Naive thymus-derived CD8-positive, alpha-beta T cell (primary cell): ENCODE measurements at places on chromosomes 3 and 15.

- DNase-seq, result no peak
Measured at GRCh38 chr3:71245971-71246880, 337.3 kb downstream of the FOXP1 start.

GRCh38 chr3:69560818-69561217 is 174.9 kb upstream of the FRMD4B start:
- DNase-seq, result no peak

DNA sequence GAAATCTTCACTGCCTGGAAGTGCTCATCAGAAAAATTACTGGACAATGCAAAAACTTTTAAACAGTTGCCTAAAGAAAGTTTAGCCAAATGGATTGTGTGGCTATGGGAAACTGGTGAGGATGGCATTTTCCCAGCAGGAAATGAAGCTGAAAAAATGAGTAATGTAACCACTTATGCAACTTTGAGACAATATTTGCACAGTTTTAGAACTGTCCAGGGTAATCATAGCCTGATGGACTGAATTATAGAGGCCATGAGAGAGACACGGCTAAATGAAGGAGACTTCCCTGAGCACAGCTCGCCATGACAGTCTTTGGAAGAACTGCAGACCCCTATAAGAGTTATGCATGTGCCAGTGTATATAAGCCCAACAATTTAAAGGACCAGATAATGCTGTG is 881.5 kb downstream of the VGLL3 start:
- no peak for DNase-seq

GRCh38 chr15:72866182-72866581 is 82.6 kb upstream of the ADPGK start:
- DNase-seq, result no peak

GRCh38 chr3:180657094-180657493 is 22.2 kb downstream of the CCDC39 start:
- no peak for DNase-seq

GRCh38 chr3:95899494-95899893 is 914.9 kb upstream of the EPHA6 start:
- no peak for DNase-seq

GRCh38 chr3:50156549-50157493 is 1.7 kb downstream of the SEMA3F start:
- no peak for DNase-seq

- no peak for DNase-seq
Measured at GRCh38 chr15:70260580-70260979, 162.9 kb upstream of the TLE3 start.

DNA sequence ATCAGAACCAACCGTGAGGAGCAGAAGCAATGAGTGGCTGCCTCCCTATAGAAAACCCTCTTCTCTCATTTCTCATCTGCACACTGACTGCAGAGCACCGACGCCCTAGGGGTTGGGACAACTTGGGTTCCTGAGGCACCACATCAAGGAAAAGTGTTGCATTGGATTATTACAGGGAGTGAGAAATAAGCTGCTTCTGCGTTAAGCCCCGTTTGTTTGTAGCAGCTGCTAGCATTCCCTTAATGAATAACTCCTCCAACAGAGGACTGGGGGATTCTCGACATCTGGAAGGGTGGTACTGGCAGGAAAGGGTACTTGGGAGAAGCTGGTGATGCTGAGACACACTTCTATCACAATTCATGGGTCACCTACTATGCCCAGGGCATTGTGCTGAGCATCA is 25.3 kb upstream of the AGBL1 start:
- no peak for DNase-seq

GRCh38 chr3:188439080-188439479 is 285.1 kb downstream of the LPP start:
- peak; percentile 25 for DNase-seq

- no peak for DNase-seq
Measured at GRCh38 chr15:80695099-80695910, at the start of gene ABHD17C. Gene ABHD17C, plus strand, starts transcription at chr15:80695310. Its CDS starts 120 bp downstream, at chr15:80695430.

DNA sequence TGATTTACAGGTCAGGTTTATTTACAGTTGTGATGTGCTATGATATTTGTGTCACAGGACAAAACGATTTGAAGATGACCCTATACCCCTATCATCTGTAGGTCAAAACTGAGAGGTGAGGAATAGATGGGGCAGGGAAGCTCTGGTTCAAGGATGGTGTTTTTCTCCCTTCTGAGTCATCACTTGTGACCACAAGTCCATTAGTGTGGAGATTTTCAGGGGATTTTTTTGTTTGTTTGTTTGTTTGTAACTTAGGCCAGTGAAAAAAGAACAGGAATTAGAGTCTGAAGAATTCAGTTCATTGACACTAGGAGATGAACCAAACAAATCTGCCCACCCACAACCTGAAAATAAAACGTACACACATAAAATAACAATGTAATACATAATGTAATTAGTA is 62.7 kb upstream of the FAM98B start:
- DNase-seq, result no peak

DNA sequence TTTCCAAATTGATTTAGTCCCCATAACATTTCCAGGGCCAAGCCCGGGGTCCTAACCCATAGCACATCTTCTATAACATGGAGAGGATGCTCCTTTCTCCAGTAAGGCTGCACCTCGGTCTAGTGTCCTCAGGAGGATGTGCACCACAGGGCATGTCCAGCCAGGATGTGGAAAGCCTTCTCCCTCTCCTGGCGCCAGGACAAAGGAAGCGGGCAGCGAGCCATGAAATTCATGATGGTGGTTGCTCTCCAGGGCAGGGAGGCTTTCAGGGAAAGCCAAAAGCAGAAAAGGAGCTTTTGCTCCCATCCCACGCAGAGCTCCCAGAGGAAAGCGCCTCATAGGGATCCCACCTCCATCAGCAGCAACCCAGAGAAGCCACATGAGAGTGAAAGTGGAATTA is 220.0 kb downstream of the ADAMTSL3 start:
- no peak for DNase-seq

DNA sequence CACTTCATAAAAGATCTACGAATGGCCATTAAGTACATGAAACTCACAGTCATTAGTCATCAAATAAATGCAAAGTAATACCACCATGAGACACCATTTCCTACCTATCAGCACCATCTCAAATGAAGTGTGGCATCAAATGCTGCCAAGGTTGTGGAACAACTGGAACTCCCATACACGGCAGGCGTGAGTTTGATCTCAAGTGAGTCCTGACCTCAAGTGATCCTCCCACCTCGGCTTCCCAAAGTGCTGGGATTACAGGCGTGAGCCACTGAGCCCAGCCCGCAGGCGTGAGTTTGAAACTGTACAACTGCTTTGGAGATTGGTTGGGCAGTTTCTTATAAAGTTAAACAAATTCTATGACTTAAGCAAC is 28.8 kb upstream of the HDAC11 start:
- DNase-seq, result no peak

DNA sequence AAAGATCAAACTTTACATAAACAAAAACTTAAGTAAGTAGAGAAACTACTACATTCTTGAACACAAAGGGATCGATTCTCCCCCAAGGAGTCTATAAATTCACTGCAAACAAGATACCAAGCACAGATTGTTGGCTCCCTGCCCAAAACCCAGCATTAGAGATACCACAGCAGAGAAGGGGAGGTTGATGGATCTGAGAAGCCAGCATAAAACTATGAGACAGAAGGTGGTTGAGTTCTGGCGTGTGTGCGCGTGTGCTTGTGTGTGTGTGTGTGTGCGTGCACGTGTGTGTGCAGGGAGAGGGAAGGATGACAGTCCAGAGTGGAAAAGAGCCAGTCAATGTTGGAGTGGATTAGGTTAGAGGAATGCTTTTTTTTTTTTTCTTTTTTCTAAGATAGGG is 143.2 kb upstream of the PRR20G start:
- DNase-seq, result no peak

DNA sequence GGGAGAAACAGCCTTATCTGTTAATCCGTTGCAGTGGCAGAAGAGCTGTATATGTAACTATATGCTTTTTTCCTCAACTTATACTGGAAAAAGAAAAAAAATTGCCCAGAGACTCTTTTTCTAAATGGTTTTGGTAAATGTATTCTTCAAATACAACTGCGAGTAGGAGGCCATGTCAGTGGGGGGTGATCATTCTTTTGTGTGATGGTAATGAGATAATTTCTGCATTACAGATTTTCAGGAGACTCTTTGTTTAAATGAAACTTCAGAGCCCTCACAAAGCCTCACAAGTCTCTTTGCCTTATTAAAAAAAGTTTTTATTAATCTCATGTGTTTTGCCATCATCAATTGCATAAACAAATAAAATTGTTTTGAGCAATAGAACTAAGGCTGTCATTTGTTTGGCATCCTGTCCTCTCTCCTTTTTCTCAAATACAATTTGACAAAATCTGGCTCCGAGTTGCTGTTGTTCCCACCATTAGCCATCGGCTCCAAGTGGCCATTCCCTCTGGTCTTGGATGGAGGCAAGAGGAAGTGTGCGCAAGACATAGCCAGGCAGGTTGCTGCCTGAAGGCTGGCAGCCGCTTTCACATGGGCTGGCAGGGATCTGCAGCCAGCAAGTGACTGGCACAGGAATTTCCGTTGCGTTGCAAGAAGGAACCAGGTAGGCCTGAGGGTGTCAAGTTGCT is 116.7 kb downstream of the FNDC3B start:
- DNase-seq, result no peak

DNA sequence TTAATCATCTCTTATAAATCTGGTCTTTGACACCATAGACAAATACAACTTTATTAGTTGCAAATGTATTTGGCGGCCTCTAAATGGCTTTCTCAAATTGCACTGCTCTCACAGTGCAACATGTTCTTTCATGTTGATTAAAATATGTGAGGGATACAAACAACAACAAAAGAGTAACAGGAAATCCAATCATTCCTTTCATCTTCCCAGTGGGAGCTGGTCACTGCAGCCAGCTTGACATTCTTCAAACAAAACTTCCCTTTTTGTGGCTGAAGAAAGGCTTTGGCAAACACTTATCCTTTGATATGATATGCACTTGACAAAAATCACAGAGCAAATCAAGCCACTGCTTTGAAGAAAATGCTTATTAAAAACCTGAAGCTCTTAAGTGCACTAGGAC is 973.6 kb downstream of the EPHA3 start:
- DNase-seq, result no peak

DNA sequence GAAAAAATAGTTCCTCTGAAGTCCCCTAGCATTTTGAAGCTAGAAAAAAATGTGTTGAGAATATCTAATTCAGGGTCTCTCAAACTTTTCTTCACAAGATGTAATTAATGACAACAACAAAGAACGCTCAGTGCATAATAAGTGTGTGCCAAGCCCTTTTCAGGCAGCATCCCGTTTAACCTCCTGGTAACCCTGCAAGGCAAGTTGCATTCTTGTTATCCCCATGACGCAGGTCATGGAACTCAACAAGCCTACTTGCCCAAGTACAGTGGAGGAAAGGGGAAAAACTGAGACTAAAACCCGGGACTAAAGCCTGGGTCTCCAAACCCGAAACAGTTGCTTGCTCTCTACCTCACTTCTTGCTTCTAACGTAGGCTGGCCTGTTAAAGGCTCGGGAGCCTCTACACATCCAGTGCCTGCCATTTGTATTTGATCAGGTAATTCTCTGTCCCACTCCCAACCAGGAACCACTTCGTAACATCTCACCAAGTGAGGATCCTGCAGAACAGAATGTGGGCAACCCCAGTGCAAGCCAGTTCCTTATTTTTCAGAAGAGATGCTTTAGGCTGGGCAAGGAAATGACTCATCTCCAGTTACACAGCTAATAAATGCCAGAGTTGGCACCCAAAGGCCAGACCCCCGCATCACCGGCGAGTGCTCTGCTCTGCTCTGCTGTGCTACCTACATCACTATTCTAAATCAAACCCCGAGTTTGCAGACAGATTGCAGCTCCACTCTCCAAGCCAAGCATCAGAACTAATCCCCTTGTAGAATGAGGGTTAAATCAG is 28.3 kb downstream of the LMCD1 start:
- no peak for DNase-seq

DNA sequence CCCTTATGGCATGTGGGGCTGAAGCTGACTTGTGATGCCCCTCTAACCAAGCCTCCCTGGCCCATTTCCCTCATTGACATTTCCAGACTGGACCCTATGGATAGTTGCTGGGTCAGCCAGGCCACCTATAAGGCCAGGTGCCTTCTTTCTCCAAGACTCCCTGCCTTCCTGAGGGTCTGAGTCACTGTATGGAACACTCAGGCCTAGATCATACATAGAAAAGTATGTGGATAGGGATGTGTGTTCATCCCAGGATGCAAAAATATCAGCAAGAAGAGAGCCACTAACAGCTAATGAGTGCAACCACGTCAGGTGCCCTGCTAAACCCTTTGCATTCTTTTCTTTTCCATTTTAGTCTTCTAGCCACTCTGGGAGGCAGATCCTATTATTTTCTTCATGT is 168.4 kb upstream of the WNT5A start:
- no peak for DNase-seq

GRCh38 chr15:99252326-99252725 is 1.0 kb downstream of the LRRC28 start:
- no peak for DNase-seq

- DNase-seq, result no peak
Measured at GRCh38 chr15:46091860-46092450, 457.1 kb downstream of the SQOR start.

DNA sequence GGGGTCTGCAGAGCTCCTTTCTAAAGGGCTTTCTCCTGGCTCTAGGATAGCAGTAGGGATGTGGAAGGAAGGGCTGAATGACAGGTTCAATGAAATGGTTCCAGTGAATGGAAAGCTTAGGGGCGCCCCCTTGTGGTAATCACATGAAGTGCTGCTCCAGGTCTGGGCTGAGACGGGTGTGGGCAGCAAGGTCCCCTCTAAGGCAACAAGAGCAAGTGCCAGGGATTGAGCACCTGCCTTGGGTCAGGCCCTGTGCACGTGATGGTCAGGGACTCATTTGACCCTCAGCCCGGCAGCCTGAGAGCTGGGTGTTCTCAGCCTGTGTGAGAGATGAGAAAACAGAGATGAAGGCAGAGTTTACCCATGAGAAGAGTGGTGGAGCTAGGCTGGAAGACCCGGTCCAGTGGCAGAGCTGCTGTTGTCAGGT is 12.1 kb upstream of the CX3CR1 start:
- peak; percentile 67 for DNase-seq

DNA sequence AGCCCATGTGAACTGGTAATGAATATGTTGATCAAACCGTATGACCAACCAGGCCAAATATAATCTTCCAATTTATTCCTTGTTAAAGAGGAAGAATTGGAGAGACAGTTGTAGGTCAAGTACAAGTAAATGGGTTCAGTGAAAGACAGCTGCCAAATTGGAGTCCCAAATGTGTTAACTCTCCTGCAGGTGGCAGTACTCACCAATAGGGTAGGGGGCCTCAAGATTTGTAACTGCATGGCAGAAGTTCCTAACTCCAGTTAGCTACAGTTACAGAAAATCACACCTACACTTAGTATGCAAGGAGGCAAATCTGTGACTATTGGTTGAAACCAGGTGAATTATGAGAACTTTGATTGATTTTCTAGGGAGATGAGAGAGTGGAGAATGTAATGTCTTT is 278.0 kb downstream of the ZBBX start:
- DNase-seq, result no peak
